ENCODE measurements at places on chromosomes 5 and 9.

GRCh38 chr5:61496860-61497259 lies 164.8 kb downstream of the ZSWIM6 start:
- no peak for DNase-seq

- DNase-seq = no peak
Observed at GRCh38 chr5:150131978-150132694, 23.5 kb downstream of the PDGFRB start.

- no peak for DNase-seq
Observed at GRCh38 chr9:116394894-116395698, 241.5 kb downstream of the PAPPA start.

- no peak for DNase-seq
Observed at GRCh38 chr5:122774519-122774860, 390 bp upstream of the SNX2 start.

DNA sequence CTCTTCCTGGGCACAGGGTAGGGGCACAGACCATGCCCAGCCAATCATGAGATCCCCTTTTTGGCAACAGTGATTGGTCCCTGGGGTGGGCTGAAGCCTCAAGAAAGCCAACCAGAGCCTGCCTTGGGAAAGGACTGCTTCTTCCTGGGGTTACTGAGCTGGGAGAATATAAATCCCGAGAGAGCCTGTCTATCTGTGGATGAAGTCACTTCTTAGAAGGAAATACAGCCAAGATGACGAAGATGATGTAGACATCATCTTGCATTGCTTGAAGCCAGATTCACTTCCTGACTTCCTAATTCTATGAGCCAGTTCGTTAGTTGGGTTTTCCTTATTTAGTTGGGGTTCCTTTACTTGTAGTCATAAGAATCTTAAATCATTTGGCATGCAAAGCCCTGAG lies 50.1 kb upstream of the PWWP2A start:
- no peak for DNase-seq

- peak; percentile 78 for DNase-seq
Observed at GRCh38 chr9:19174127-19174912, 47.0 kb upstream of the PLIN2 start.

GRCh38 chr9:15211815-15212495 lies 95.1 kb downstream of the TTC39B start:
- peak; percentile 96 for DNase-seq

DNA sequence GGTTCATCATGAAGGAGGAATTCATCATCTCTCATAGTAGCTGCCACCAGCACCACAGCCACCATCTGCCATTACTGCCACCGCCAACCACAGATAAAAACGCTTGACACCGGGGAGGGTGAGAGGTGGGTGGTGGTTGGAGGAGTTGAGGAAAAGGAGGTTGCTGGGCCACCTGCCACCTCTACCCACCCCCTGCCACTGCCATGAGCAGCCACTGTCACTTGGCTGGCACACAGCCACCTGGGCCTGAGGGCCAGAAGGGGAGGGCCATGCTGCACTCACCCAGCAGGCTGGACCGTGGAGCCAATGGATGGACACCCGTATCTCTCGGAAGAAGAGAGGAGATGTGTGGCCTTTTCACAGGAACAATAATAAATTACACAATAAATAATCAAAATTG lies 31.3 kb upstream of the SLC36A2 start:
- no peak for DNase-seq

DNA sequence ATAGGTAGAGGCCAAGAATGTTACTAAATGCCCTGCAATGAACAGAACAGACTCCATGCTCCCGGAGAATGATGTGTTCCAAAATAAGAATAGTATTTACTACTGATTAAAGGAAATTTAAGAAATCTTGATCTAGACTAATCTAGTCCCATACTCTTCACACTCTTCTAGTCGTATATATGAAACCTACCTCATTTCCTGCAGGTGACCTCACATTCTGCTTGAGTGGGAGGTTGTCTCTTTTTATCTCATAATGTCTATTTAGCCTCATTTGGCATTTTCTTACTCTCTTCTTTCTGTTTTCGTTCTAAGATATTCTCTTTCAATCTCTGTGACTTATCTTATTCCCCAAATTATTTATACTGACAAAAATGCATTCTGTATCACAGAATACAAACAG lies 9.2 kb upstream of the SHOC1 start:
- DNase-seq = no peak

DNA sequence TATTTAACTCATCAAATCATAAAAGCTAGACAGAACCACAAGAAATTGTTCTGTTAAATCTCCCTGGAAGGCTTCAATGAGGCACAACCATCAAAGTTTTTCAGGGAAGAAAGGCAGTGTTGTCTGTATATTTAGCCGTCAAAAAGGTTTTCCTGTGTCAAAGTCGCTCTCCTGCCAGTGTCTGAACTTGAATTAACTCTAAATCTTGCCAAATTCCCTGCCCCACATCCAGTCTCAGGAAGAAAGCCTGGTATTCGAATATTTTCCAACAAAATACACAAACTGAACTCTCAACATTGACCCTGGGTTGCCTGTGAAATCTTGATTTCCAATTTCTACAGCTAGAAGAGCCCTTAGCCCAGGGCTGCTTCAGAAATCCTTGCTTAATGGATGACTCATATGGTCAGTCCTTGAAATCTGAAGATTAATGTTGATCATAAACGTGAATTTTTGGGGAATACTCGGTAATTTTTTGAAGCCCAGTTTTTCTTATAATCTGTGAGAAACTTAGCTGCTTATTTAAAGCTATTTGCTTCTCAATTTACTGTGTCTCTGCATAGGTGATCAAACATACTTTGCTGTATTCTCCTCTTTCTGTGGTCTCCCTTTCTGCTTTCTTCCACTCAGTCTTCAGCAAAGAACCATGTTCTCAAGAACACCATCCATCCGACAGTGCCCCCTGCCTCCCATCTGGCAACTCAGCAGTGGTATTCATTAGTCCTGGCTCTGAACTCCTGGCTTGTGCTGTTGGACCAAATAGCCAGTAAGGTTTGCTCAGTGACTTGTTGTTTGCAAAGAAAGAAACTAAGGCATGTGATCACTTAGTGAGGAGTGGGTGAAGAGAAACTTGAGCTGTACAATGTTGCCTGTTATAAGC lies 58.9 kb downstream of the NREP start:
- peak; percentile 41 for DNase-seq

GRCh38 chr5:35904443-35905132 lies 33.8 kb downstream of the CAPSL start:
- no peak for DNase-seq

GRCh38 chr9:121836366-121836885 lies 185.0 kb downstream of the DAB2IP start:
- no peak for DNase-seq

DNA sequence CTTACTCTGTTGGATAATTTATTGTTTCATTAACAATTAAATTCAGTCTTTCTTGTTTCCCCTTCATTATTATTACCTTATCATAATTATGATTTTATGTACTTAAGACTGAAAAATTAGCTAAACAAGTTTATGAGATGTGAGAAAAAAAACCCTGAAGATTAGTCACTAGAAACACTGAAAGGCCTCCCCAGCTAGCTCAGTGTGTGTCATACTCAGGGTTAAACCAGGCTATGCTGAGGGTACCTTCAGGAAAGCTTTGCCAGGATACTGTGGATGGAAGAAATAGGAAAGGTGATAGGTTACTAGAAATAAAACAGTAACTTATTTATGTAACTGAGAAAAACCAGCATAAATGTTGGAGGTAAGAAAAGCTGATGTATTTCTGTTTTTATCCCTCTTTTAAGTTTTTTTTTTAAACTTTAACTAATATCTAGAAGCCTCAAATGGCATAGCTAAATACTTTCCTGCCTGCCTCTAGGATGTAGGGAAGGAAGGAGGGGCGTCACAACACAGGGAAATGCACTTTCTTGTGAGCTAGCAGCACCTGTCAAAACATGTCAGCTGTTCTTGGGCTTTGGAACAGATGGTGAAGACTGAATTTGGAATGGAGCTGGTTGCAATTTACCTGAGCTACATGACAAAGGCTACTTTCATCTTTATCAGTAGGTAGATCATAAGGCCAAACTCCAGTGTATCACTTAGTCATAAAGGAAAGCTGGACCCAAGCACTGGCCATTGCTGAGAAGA lies 24.2 kb downstream of the NMRK1 start:
- DNase-seq = peak; percentile 61

- peak; percentile 81 for DNase-seq
Observed at GRCh38 chr5:116626272-116626723, 51.7 kb upstream of the SEMA6A start.

DNA sequence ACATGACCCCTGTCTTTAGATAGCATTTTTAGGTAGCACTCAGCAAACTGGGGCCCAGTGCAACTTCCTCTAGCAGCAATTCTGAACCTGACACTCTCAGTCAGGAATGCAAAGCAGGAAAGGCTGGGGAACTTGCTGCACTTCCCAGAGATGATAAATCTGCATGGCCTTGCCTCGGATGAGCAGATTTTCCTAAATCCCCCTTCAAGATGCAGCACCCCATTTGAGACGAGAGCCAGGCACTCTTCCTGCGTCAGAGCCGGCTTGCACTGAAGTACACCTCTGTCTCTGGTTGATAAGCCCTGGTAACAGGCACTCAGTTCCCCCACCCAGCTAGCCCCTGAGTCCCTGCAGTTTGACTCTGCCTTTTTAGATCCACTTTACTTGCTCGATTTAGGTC lies 296.7 kb upstream of the PANK3 start:
- no peak for DNase-seq

DNA sequence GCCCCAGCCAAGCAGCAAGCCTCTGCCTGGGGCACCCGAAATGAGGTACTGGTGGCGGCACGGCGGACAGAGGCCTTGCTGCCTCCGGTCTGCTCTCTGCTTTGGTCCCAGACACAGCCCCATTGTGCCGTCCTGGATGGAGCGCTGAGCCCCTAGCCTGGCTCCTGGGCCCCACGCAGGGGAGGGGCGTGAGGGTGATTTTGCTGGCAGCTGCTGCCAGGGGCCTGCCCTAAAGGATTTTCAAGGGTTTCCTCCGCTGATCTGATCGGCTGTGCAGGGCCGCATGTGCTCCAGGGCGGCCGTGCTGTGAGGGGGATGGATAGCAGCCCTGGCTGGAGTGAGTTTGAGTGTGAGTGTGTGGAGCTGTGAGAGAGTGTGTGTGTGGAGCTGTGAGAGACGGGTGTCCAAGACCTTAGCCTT lies 1.3 kb downstream of the GPSM1 start:
- no peak for DNase-seq

GRCh38 chr9:112135706-112136105 lies 39.4 kb downstream of the SUSD1 start:
- DNase-seq = peak; percentile 64

- no peak for DNase-seq
Observed at GRCh38 chr9:109249615-109250014, 71.2 kb downstream of the EPB41L4B start.

GRCh38 chr9:26231391-26231790 lies 553.1 kb upstream of the TUSC1 start:
- no peak for DNase-seq

DNA sequence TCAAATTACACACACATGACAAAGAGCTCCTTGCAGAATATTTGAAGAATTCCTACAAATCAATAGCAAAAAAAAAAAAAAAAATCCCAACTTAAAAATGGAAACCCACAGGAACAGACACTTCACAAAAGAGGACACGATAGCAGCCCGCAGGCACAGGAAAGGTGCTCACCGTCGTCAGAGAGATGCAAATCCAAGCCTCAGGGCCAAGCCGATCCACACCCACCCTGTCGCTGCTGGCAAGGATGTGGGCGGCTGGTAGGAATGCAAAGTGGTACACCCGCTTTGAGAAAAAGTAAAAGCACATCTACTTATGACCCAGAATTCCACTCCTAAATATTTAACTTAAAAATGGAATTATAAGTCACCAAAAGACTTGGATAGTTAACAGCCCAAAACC lies 10.8 kb downstream of the LCN9 start:
- DNase-seq = no peak

GRCh38 chr5:98227489-98227888 lies 546.0 kb upstream of the RGMB start:
- DNase-seq = no peak

GRCh38 chr9:3299872-3300271 lies 225.9 kb downstream of the RFX3 start:
- DNase-seq = no peak

GRCh38 chr5:172003746-172004145 lies 2.7 kb downstream of the FBXW11 start:
- DNase-seq = no peak

GRCh38 chr5:17999858-18000257 lies 365.6 kb downstream of the TAF11L14 start:
- no peak for DNase-seq

DNA sequence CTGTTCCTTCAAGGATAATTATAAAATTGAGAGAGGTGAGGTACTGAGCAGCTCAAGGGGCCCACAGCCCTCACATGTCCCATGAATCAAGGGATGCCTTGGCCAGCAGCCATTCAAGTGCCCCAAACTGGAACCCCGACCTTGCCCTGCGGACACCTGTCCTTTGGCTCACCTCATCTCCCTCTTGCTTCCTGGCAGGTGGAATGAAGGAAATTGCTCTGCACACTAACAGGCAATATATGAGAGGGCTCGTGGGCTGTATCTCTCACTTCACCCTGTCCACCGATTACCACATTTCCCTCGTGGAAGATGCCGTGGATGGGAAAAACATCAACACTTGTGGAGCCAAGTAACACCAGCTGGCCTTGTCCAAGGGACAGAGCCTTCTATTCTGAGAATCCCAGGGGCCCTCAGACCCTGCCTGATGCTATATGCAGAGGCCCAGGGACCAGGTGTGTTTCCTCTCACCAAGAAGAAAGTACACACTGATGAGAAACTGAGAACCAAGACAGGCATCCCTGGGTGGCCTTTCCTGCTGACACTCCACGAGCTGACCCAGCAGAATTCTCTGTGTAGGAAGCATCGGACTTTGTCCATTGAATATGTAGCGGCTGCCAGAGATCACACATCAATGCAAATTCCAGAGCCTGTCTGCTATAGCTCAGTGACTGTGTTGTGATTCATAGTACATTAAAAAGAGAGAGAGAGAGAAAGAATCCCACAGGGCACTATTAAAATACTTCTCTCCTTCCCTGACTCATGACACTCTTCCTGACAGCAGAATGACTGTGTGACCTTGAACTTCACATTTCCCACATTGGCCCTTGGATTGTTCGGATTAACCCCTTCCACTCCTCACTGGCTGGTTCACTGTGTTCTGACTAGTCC lies 92.6 kb downstream of the LIFR start:
- peak; percentile 97 for DNase-seq

GRCh38 chr5:107361945-107362344 lies 308.8 kb downstream of the EFNA5 start:
- DNase-seq = peak; percentile 82

DNA sequence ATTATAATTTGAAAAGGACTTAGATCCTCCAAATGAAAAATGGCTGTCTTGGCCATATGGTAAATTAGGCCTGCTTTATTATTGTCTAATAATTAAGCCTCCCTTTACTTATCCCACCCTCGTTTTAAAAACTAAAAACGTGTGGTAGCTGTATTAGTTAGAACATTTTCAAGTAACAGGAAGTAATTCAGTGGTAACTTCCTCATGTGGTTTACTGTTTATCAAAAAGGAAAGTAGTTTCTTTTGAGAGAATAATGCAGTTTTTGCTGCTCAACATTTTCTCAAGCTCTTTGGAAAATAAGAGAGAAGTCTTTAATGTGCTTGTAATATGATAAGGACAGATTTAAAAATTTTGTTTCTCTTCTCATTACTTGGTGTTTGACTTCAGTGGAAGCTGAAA lies 26.0 kb downstream of the ZCCHC7 start:
- DNase-seq = peak; percentile 29
